ENCODE measurements at places on chromosomes 2 and 18.

GRCh38 chr2:96393989-96394761 is 58.6 kb downstream of the NCAPH start:
- DNase-seq = no peak

GRCh38 chr2:8860239-8860638 is 22.8 kb upstream of the KIDINS220 start:
- DNase-seq = no peak

- DNase-seq = no peak
These were observed 230.2 kb downstream of the KCNE4 start for GRCh38 chr2:223282221-223282620.

DNA sequence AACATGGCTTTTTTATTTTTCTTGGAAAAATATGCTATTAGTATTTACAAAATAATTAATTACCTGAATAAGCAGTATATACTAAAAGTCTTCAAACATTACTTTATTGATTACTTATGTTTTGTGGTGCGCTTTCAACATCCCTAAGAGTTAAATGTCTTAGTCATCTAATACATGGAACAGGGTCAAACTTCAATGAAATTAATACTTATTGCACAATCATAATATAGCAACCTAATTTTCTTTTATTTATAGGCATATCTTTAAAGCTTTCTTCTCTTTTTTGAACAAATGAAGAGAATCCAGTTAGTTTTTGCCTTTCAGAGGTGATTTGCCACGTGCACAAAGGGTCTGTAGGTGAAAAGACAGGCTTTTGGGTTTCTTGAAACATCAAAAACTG is 6.0 kb downstream of the LRATD1 start:
- DNase-seq = no peak

GRCh38 chr2:176457481-176457880 is 188.2 kb downstream of the MTX2 start:
- DNase-seq = no peak

- peak; percentile 37 for DNase-seq
These were observed 45.2 kb downstream of the PCBP1 start for GRCh38 chr2:70132244-70133126.

GRCh38 chr18:11320986-11321385 is 171.6 kb upstream of the PIEZO2 start:
- DNase-seq = no peak

DNA sequence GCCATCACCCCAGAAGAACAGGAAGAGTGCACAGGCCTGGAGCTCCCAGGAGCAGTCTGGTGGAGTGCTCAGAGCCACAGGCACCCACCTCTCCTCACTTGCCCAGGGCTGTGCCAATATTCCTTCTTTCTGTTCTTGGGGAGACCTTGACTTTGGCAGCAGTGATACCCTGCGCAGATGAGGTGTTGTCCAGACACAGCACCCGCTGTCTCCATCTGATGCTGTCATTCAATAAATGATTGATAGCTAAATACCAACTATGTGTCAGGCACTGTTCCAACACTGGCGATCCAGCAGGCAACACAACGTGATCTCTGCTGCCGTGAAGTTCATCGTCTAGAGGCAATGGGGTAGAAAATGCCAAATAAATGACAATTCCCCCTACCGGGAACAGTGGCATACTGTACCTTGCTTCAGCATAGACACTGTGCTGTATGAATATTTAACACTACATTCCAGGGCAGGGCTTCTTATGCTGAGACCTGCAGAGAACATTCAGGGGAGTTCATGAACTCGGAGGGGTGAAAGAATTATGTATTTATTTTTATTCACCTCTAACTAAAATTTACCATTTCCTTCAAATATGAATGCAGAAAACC is 320.5 kb upstream of the NCKAP5 start:
- DNase-seq = no peak

DNA sequence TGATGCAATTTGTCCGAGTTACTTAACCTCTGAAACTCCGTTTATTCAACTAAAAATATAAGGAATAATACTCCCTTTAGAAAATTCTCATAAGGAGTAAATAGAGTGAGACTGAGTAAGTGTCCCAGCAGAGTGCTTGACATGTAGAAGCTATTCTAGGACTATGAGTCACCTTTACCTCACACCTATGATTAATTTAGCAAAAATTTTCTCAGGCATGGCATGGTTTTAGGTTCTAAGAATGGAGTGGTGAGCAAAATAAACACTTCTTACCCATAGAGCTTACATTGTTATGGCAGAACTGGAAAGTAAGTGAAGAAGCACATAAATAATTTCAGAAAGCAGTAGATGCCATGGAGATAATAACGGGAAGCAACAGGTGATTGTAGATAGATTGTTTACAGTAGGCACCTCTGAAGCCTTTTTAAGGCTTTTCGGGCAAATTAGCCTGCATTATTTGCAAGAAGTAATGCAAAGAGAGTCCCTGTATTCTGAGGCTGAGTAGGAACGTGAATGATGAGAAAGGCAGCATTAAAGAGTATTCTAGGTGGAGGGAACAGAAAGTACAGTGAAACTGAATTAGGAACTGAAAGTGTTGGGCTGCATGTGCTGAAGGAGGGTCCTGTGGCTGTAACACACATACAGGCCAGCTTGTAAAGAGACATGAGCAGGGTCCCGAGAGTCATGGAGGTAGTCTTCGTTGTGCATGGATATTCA is 209.2 kb downstream of the ZNF407 start:
- no peak for DNase-seq

GRCh38 chr2:96883306-96883705 is 13.4 kb upstream of the SEMA4C start:
- peak; percentile 80 for DNase-seq

- no peak for DNase-seq
These were observed 2.3 kb downstream of the HJURP start for GRCh38 chr2:233852056-233852455.

GRCh38 chr2:152488075-152488474 is 153.1 kb downstream of the FMNL2 start:
- no peak for DNase-seq

DNA sequence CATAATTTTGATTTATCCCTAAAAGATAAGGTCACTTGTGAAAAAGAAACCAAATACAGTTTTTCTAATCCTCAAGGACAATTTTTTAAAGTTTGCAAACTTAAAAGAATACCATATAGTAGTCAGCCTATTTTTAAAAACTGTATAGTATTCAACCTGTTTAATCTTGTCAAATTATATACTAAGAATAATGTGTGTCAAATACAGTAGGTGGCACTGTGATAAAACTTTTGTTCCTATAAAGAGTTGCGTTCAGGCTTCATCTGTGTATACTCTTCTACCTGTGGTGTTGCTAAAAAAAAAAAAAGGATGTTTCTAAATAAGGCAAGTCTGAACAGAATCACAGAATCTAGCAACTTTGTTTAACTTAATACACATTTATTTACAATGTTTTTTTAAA is 68.6 kb downstream of the CCDC138 start:
- no peak for DNase-seq

Data from ELF-1 (cell line).